Neural crest cell (in vitro differentiated cells): ENCODE measurements at places on chromosomes 13 and 19. TPM values are rescaled to one million over a fixed set of nuclear protein-coding genes. Genes with fewer than 3 reads are reported as not detected.

DNA sequence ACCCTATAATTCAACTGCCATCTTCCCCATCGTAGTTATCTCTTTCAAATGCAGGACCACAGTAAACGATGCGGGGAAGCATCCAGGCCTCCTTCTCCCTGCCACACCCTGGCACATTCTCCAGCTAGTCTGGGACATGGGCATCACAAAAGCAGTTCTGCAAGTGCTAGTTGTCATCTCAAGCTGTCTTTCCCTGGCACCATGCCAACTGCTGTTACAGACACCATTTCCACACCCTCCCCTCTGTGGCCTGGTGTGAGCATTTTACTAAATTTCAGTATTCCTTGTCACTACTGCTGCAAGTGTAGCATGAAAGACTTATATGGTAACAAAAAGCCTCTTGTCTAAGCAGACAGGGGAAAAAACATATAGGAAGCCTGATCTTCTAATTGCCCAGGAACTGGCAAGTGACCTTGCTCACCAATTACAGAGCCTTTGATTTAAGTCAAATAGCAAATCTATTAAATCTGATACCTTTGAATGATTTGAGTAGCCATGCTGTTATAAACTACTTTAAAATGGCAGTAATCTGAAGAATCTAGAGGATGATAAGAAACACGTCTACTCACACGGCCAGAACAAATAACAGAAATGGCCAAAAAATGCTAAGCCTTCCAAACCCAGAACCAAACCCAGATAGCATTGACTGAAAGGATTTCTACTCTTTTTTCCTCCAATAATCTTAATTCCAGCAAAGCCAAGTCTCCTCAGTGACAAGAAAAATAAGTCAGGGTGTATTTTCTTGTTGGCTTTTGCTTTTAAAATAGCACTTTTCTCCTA lies 179.0 kb downstream of the NUFIP1 start:
- H3K4me3 ChIP-seq: no peak overlapping the region
- no peaks in the 10 kb centered on the region for H3K27me3 ChIP-seq
- H3K27ac ChIP-seq: no peak overlapping the region
- no peaks in the 10 kb centered on the region for H3K4me1 ChIP-seq
- H3K36me3 ChIP-seq: no peaks in the 10 kb centered on the region

DNA sequence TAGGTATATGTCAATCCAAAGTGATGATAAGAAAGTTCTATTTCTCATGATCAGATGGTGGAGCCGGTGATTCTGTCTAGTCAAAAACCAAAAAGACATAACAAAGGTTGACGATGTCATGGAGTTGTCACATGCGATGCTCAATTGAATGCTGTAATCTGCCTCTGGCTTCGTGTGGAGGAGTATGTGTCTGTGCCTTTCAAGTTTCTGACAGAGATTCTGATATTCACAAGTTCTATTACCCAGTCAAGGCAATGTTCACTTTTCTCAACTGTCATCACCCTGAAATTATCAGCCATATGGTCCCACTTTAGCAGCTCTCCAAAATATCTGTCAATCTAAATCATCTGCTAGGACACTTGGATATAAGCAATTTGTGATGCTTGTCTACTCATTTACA lies 367.6 kb upstream of the PRR20A start:
- H3K27me3 ChIP-seq: no peaks in the 10 kb centered on the region
- no peak overlapping the region for H3K27ac ChIP-seq
- H3K36me3 ChIP-seq: no peaks in the 10 kb centered on the region
- no peak overlapping the region for H3K4me3 ChIP-seq

DNA sequence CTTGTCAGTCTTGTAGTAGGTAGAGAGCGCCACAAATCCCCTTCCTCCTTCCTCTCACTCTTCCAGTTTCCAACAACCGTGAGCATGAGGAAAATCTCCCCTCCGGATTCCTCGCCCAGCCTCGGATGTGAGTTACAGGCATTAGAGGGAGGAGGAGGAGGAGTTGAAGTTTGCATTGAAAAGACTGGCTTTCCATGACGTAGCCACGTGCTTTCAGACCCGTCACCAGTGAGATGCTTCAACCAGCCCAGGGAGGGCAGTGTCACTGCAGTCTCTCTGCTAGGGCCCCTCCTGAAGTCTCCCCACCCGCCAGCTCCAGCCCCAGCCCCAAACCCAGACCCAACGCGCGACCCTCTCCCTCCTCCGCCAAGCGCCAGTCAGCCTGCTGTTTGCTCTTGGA lies 442 bp upstream of the FGF14 start:
- H3K36me3 ChIP-seq: no peaks in the 10 kb centered on the region
- peak overlapping the region; percentile 91 for H3K4me3 ChIP-seq
- peaks cover 91% of the 10 kb centered on the region for H3K27me3 ChIP-seq
- peak; percentile 41 for DNase-seq
- peaks cover 25% of the 10 kb centered on the region for H3K4me1 ChIP-seq

GRCh38 chr13:96544957-96545356 lies 449.3 kb downstream of the OXGR1 start:
- H3K27ac ChIP-seq: no peak overlapping the region
- peaks cover 4% of the 10 kb centered on the region for H3K27me3 ChIP-seq
- H3K36me3 ChIP-seq: no peaks in the 10 kb centered on the region
- no peaks in the 10 kb centered on the region for H3K4me1 ChIP-seq
- no peak for DNase-seq

- no peak overlapping the region for H3K27ac ChIP-seq
- H3K4me1 ChIP-seq: no peaks in the 10 kb centered on the region
- H3K27me3 ChIP-seq: no peaks in the 10 kb centered on the region
- no peak overlapping the region for H3K4me3 ChIP-seq
Observed at GRCh38 chr13:73428137-73428536, 369.3 kb downstream of the KLF5 start.

DNA sequence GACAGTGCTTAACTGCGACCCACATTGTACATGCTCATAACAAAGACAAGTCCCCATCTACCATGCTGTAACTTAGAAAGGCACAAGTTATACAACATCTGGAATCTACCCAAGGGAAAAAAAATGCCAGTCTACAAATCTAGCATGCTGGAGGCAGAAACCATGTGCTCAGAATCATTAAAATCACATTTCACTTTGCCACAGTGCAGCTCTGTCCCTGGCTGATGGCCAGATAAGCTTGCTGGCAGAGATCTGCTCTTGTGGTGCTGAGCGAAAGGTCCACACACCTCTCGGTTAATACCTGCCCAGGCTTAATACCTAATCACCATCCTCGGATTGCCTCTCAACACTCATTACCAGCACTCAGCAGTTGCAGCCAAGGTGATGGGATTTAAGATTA lies 74.1 kb upstream of the UQCRFS1 start:
- no peak overlapping the region for H3K27ac ChIP-seq
- no peak for DNase-seq
- H3K36me3 ChIP-seq: no peaks in the 10 kb centered on the region
- H3K4me1 ChIP-seq: peaks cover 14% of the 10 kb centered on the region

GRCh38 chr13:91295712-91296410 lies 51.6 kb upstream of the MIR17HG start:
- DNase-seq: no peak
- H3K4me3 ChIP-seq: no peak overlapping the region
- peaks cover 15% of the 10 kb centered on the region for H3K4me1 ChIP-seq
- H3K27me3 ChIP-seq: no peaks in the 10 kb centered on the region
- H3K36me3 ChIP-seq: no peaks in the 10 kb centered on the region

- no peak overlapping the region for H3K4me3 ChIP-seq
- no peaks in the 10 kb centered on the region for H3K36me3 ChIP-seq
Observed at GRCh38 chr19:35963514-35963913, 27.3 kb downstream of the LRFN3 start.

DNA sequence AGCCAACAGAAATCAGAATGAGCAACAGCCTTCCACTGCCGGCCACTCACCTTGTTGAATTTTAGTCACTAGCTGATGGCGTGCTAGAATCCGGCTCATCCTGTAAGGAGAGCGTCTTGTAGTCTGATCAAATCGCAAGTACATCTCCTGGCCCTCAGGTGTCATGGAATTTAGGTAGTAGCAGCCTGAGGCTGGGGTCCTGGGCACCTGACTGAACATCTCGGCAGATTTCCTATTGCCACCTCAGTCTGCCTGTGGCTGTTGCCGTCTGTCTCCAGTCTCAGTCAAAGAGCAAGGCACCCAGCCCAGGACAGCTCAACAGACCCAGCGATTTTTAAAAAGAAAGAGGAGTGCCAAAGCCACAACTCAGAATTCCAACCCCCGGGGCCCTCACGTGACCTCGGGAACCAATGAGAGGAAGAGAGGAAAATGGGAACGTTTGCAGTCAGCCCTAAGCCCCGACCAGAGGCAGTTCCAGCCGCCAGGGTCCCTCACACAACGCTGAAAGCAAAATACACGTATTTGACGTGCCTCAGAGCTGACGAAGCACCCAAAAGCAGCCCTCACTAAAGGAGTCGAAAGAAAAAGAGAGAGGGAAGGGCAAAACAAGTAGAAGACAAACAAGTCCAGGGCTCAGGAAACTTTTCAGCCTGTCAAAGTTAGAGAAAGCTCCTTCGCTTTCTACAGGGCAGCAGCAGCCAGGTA lies at the start of gene STARD13:
Gene STARD13 (minus strand): TSS at position 336 of the 705 bp plus-strand sequence. CDS start 117 bp downstream, at position 219.
- peak; percentile 70 for DNase-seq
- H3K27me3 ChIP-seq: no peaks in the 10 kb centered on the region
- peak within 1 kb of the TSS; percentile 84 for H3K27ac ChIP-seq
- H3K4me1 ChIP-seq: peaks cover 51% of the 10 kb centered on the region

- no peak for DNase-seq
- no peaks in the 10 kb centered on the region for H3K4me1 ChIP-seq
- no peak overlapping the region for H3K4me3 ChIP-seq
- H3K27ac ChIP-seq: no peak overlapping the region
Observed at GRCh38 chr13:66483712-66484111, 746.4 kb downstream of the PCDH9 start.

The SIN3B gene
- 59.9 and 64.4 TPM in 2 replicates for total RNA-seq

The CPAMD8 gene
- 14.5 and 17.0 TPM in 2 replicates for total RNA-seq

The LINGO3 gene
- total RNA-seq: not detected in 2 replicates

The ZMYM2 gene
- 134 TPM in 2 replicates for total RNA-seq

The B3GNT3 gene
- total RNA-seq: not detected in 2 replicates

The FGF21 gene
- total RNA-seq: not detected in 2 replicates

The ZNF723 gene
- not detected in 2 replicates for total RNA-seq

The ZNF83 gene
- total RNA-seq: 45.6 and 46.3 TPM in 2 replicates

The URAD gene
- 0.26 TPM in 1 of 2 replicates, not detected in the other for total RNA-seq

The LPAR2 gene
- total RNA-seq: 115 and 116 TPM in 2 replicates
